ENCODE measurements at places on chromosomes 11 and 22.
A peak's percentile ranks its signal among the peaks of the same experiment; 100 is the strongest.

- no peak for DNase-seq
These were observed 22.4 kb downstream of the SLC22A6 start for GRCh38 chr11:62962391-62962790.

GRCh38 chr22:22711532-22711913 is 67.1 kb downstream of the GGTLC2 start:
- DNase-seq = no peak

GRCh38 chr11:14625586-14626205 is 17.9 kb upstream of the PDE3B start:
- DNase-seq = no peak

DNA sequence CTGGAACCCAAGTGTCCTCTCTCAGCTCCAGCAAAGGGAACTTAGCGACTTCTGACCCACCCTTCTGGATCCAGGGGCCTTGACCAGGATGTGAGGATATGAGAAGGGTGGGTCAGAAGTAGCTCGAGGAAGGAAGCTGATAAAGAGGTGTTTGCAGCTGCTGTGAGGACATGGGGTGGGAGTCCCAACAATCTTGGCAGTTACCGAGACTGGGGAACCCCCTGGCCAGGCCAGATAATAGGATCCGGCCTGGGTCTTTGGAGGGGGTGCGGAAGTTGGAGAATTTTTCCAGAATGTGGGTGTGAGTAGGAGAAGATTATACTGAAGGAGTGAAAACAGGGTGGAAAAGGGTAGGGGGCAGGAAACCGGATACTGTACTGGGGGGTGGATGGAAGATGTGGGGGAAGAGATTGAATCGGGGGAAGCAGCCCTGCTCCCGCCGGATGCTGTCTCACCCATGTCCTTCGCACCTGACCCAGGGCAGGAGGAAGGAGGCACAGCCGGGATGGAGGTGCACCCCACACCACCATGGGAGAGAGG is 2.8 kb upstream of the MCAM start:
- DNase-seq = no peak

DNA sequence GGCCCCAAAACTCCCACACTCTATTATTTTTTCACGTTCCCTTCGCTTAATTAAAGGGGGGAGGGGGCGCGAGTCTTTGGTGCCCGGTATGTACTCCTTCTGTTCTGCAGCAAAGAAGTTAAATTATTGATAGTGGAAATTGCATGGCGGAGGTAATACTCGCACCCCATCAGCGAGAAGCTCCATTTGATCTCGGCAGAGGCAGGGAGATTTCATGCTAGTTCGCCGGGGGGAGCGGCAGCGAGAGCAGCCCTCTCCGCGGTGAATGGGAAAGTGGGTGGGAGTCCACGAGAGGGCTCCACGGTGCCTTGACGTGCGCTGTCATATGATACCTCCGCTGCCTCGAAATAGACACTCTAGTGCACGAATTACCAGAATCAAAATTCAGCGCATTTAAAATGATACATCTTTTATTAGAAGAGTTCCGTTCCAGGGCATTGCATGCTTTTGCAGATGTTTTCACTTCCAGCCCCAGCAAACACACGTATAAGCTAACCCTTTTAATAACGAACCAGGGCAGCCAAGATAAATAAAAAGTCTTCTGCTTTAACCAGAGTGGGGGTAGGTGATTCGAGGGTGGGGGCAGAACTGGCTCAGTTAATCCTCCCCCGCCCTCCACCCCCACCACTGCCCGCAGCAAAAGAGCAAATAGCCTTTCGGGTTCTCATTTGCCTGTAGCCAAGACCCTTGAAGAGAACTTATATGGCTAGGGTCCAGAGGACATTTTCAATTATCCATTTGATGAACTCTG is 1.3 kb upstream of the BDNF start:
- no peak for DNase-seq

DNA sequence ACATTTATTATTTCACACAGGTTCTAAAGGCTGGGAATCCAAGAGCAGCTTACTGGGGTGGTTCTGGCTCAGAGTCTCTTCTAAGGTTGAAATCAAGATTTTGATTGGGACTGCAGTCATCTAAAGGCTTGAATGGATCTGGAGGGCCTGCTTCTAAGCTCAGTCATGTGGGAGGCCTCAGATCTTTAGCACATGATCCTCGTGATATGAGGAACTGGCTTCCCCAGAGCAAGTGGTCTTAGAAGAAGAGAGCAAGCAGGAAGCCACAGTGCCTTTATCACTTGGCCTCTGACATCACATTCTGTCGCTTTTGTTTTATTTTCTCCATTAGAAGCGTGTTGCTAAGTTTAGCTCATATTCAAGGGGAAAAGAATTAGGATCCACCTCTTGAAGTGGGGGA is 88.9 kb downstream of the ARFGAP2 start:
- no peak for DNase-seq

GRCh38 chr11:35619116-35619854 is 1.0 kb downstream of the FJX1 start:
- DNase-seq = peak; percentile 49

- DNase-seq = no peak
These were observed 26.0 kb downstream of the FDX1 start for GRCh38 chr11:110455718-110456117.

DNA sequence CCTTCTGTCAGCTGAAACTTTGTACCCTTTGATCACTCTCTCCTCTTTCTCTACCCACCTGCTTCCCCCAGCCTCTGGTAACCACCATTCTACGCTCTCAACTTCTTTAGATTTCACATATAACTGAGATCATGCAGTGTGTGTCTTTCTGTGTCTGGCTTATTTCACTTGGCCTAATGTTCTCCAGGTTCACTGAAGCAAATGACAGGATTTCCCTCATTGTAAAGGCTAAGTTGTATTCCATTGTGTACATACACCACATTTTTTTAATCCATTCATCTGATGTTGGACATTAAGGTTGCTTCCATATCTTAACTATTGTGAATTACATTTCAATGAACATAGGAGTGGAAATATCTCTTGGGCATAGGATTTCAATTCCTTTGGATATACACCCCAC is 207.6 kb downstream of the MIAT start:
- no peak for DNase-seq

DNA sequence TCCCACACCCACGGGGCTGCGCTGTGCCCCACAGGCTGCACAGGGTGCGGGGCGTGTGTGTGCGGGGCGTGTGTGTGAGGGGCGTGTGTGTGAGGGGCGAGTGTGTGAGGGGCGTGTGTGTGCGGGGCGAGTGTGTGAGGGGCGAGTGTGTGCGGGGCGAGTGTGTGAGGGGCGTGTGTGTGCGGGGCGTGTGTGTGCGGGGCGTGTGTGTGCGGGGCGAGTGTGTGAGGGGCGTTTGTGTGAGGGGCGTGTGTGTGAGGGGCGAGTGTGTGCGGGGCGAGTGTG is 86.7 kb downstream of the WNT7B start:
- no peak for DNase-seq

DNA sequence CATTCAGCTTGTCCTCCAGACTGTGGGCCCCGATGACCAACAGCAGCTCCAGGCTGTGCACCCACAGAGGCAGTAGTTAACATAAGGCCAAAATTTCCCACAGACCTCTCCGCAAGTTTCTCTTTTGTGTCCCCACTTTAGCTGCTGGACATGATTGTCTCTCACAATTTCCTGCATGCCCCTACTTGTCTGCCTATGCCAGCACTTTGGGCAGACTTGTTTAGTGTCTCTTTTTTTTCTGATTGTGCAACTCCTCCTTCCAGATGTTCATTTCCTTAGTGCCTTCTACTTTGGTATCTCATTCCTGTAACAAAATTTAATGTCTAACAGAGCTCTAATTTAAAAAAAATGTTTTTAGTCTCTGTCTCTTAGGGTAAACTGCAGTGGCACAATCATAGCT is 23.8 kb upstream of the SCN3B start:
- DNase-seq = no peak

All from Peyer's patch (tissue), 4 donors.